ENCODE measurements at places on chromosomes 12 and 14.

DNA sequence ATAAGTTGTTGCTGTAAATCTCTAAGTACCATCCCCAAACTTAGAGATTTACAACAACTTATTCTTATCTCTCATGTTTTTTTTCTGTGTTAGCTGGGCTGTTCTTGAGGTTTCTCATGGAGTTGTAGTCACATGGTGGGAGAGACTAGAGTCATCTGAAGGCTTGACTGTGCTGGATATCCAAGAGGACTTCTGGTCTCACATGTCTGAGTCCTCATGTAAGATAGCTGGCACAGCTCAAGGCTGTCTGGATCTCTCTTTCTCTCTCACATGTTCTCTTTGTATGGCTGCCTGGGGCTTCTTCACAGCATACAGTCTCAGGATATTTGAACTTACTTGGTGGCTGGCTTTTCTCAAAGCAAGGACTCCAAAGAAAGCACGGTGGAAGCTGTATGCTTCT is 63.8 kb downstream of the DACT1 start:
- DNase-seq = no peak

- DNase-seq = no peak
These were observed 8.7 kb downstream of the SYNE3 start for GRCh38 chr14:95507701-95508103.

DNA sequence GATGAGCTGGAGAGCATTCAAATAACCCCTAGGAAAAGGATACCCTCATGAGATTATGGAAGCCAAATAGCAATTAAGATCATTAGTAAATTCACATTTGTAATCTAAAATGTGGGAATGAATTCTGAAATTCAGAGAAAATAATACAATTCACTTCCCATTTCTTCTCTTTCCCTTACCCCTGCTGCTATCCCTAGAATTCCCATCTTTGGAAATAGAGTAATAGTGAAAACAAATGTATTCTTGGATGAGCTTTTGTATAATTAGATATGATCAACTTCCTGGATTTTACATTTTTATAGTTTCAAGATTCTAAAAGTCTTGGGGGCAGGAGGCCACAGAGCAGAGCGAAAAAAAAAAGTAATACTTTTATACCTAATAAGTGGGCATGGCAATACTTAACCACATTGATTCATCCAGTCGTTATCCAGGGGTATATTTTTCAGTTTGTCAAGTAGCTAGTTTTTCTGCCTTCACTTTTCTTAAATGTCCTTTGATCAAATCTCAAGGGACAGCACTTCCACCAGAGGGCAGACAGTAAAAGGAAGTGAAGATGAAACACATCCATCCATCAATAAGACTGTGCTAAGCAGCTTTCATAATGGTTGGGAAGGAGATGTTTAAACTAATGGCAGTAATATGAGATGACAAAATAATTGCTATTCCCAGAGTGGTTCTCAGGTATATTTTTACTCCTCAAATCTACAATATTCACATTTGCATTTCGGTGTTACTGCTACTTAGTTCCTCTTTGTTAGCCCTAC is 401.3 kb downstream of the DIO2 start:
- no peak for DNase-seq

DNA sequence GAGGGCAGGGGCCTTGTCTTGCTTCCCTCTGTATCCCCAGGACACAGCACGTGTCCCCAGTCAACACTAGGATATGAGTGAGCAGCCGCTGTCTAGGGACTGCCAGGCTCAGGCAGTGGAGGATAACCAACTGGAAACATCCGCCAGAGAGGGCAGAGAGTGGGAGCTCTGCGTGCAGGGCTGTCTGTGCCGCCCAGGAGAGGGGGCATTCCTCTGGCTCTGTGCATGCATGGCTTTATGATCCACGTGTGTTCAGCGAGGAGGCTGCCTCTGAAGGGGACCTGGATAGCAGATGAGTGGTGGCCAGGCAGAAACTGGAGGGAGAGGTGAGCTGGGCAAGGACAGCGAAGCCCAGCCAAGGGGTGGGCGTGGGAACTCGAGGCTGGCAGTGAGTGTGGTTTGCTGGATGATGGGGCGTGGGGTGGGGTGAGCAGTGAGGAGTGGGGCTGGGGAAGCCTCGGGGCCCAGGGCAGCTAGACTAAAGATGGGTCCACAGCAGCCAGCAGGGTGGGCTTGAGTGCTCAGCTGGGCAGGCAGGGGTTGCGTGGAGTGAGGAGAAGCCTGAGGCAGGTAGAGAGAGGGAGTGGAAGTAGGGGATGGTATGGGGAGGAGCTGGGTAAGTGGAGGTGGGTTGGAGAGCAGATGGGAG is 72.9 kb downstream of the PRIMA1 start:
- DNase-seq = no peak

- no peak for DNase-seq
These were observed 10.1 kb upstream of the TINF2 start for GRCh38 chr14:24252289-24253124.

DNA sequence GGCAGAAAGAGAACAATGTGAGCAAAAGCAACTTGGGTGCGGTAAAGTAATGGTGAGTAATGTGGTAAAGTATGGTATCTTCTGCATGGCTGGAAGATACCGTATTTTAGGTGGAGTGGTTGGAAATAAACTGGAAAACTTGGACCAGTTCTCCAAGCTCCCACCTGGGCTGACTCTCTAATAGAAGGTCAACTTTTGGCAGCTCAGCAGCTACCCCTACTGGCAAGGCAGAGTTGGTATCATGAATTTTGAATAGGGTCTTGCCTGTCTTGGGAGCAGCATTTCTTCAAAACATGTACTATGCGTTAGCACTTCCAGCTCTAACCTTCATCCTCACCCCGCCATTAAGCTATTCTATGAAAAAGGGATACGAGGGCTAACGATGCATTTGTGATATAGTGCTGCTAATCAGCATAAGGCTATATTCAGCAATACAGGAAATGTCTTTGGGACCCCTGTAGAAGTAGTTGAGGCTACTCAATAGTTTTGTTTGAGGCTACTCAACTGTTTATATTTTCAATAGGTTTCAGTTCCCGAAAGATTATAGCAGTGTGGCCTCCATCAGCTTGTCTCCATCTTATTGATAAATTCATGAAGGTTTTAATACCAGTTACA is 276.3 kb upstream of the FAR2 start:
- DNase-seq = no peak

- no peak for DNase-seq
These were observed 13.7 kb downstream of the KRT71 start for GRCh38 chr12:52539083-52539820.

GRCh38 chr14:23034498-23035302 is at the start of gene PSMB5:
TSS of gene PSMB5 (minus strand) at chr14:23034900. CDS start at chr14:23034881, 19 bp downstream.
- peak; percentile 77 for DNase-seq

DNA sequence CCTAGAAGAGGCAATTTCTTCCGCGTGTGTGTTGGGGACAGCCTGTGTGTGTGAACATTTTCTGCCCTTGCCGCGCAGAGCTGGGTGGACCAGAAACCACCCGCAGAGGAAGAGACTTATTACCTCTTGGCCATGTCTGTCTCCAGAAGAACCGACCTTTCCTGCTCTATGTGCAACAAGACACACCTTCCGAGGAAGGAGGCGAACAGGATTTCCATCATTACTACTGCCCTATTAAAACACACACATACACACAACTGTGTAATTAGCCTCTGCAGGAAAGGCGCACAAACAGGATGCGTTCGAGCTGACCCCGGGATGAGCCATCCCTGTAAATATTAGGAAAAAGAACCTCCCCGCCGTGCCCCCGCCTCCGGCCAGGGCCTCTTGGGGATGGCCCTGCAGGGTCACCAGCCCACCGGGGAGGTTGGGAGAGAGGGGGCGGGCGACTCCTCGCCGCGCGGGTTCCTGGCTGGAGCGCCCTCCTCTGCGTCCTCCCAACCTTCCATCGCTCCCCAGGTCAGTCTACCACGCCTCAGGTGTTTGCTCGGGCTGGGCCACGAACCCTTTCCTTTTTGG is 484 bp upstream of the PRKCH start:
- no peak for DNase-seq

DNA sequence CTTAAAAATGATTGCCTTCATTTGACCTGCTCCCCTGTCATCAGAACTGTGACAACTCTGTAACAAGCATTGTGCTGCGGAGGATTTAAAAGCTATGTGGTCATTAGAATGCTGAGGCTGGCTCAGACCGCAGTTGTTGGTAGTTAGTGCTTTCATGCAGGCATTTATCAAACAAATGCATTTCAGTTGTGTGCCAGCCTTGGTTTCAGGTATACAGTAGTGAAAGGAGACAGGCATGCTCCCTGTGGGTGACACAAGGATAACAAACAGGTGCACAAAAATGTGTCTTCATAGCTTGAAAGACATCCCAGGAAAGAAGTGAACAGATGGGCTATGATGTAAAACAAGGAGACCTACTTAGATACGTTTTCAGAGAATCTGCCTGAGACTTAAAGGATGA is 60.6 kb downstream of the MARK3 start:
- no peak for DNase-seq

DNA sequence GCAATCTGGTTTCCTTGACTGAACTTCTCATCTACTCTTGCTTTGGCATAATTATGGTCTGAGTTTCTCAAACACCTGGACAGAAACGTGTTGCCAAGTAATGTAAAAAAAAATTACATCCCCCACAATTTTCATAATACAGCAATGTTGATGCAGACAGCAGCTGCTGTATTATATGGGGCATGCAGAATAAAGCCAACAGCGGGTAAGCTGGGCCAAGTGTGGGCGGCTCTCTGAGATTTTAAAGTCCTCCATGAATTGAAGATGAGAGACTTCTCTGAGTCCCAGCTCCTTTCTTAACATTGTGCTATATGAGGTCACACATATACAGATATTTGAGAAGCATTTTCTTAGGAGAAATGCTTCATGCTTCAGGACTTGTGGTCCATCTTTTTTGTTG is 881.2 kb downstream of the GALC start:
- no peak for DNase-seq

GRCh38 chr12:121766290-121767039 is 27.0 kb downstream of the RHOF start:
- no peak for DNase-seq

DNA sequence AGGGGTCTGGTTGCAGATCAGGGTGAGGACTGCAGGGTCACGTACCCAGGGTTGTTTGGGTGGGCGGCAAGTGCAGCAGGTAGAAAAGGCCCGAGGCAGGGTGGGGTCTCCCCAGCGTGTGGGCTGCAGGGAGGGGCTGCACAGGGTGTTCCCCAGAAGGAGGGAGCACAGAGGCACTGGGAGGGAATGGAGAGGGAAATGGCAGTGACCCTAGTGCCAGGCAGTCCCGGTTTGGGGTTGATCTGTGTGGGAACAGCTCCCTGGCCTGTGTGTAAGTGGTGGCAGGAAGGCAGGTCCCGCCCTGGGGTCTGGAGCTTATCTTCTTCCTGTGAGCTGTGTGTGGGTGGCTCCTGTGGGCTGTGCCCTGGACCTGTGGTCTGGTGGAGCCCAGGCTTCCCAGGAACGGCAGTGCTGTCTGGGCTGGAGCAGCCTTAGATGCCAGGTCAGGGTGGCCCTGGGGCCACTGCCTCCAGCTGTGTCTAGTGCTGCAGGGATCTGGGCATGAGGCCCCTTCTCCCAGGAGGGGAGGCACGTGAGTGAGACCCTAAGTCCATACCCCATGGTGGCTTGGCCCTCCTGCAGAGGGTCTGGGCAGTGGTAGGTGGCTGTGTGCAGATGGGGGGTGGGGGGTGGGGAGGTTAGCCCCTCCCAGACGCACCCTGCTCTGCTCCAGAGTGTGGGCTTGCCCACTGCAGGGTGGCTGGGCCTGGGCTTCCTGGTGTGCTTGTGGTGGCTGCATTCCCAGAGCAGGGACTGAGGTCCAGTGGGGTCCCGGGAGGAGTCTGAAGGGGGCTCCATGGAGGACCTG is 363.5 kb downstream of the TMEM121 start:
- DNase-seq = no peak

GRCh38 chr12:48002414-48002730 is 1.9 kb downstream of the COL2A1 start:
- no peak for DNase-seq

DNA sequence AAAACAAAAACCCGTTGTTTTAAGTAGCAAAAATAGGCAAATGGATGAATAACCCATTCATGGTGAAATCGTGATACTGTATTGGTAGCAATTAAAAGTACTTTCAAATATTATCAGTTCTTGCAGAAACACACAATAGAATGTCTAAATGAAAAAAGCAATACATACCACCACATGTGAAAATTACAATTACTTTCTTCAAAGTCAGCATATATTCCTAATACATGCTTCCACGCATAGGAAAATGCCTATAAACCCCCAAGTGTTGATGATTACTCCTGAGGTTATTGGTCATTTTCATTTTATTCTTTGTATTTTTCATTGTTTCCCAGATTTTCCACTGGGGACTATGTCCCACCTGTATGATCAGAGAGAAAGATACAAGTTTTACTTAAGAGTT is 15.2 kb downstream of the DDX55 start:
- DNase-seq = no peak

GRCh38 chr12:41018010-41018409 is 170.1 kb upstream of the PDZRN4 start:
- no peak for DNase-seq

- DNase-seq = no peak
These were observed 17.7 kb upstream of the TSPAN11 start for GRCh38 chr12:30908722-30909348.

- DNase-seq = no peak
These were observed 10.1 kb upstream of the PITPNM2 start for GRCh38 chr12:123160801-123161487.

All from activated T-helper 9 cell treated with anti-CD3 and anti-CD28 coated beads, Interleukin-2, amount 50 U/mL, for 16 hours (primary cell).